Stimulated activated CD8-positive, alpha-beta memory T cell treated with anti-CD3 and anti-CD28 coated beads, Interleukin-4, amount 100 ng/mL, for 4 hours (primary cell): ENCODE measurements at places on chromosomes 3 and 15.

GRCh38 chr3:112627919-112628466, 12.9 kb downstream of the CCDC80 start:
- DNase-seq: no peak

GRCh38 chr3:49180116-49180515, 8.7 kb downstream of the KLHDC8B start:
- no peak for DNase-seq

DNA sequence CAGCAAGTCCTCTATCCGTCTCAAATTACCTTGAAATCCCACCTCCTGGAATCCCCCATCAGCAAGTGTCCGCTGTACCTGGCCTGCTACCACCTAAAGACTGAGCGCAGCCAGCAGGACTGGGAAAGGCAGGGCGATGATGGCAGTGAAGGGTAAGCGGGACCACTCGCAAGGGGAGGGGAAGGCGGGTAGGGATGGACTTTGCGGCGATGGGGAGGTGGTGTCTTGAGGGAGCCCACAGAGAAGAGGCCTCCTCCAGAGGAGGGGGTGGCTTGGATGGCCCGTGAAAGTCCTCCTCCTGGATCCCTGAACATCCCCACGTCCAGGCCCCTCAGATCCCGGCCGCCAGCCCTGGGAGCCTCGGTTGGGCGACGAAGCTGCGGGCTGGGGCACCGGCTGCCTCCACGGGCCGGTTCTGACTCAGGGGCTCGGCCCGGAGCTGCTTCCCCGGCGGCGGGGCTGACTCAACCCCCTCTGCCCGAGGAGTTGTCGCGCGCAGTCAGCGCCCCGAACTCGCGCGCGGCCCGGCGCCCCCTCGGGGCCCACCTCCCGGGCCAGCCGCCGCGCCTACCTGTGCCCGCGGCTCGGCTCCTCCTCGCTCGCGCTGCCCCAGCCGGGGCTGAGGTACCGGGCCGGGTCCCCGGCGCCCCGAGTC, 512 bp downstream of the LARP6 start:
- DNase-seq: no peak

- DNase-seq: no peak
These were observed 218.9 kb upstream of the THRB start for GRCh38 chr3:24713516-24713915.

DNA sequence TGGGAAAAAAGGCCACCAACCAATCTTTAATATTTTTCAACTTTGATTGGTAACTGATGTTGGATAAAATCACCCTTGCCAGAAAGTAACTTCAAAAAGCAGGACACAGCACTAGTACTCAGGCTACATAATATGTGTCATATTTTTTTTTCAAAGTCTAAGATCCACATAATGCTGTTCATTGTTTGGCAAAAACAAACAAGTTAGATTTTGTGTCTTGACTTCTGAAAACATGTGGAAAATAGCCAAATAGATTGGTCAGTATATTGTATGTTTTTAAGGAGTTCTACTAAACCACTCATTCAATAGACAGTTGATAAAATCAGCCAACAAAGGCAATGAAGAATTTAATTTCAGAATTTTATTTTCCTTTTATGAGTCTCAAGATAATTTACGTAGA, 111.7 kb upstream of the CCDC54 start:
- DNase-seq: no peak

- DNase-seq: no peak
These were observed 113.2 kb upstream of the MYO5C start for GRCh38 chr15:52408823-52409222.

DNA sequence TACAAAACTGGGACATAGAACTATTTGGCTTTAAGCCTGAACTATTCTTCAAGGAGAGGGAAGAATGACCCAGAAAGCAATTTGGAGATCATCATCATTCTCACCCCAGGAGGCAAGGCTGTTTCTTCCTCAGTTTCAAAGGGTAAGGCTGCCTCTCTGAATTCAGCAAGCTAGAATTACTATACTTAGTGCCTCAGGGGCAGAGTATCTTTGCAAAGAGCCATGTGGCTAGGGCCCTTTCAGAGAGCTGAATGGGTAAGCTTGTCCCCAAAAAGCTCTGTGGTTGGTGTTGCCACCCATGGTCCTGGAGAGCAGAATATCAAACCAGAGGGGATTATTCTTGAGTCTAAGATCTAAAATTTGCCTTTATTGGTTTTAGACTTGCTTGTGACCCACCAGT, 720.3 kb upstream of the ARPP21 start:
- no peak for DNase-seq

GRCh38 chr15:79455361-79455760, 23.2 kb downstream of the MINAR1 start:
- DNase-seq: no peak

- no peak for DNase-seq
These were observed 846.1 kb upstream of the CFAP20DC start for GRCh38 chr3:59895972-59896371.

- no peak for DNase-seq
These were observed 12.8 kb downstream of the ATRIP start for GRCh38 chr3:48459331-48459730.

DNA sequence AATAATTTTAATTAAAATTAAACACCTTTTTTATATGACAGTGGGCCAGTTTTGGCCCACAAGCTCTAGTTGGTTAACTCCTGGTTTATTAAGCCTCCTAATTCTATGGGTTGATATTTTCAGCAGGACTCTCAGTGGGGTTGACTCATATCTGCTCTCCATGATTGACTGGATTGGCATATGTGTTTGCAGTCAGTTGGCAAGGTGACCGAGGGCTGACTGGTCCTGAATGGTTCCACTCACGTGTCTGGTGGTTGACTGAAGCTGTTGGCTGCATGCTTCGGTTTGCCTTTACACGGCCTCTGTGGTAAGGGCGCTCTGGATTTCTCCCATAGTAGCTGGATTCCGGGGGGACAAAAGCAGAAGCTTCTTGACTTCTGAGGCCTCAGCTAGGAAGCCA, 65.3 kb upstream of the ZNF280D start:
- DNase-seq: no peak

GRCh38 chr3:43960448-43960840, 269.7 kb downstream of the ABHD5 start:
- no peak for DNase-seq

GRCh38 chr15:69535101-69535638, 82.6 kb downstream of the RPLP1 start:
- DNase-seq: no peak

GRCh38 chr3:133506215-133506901, 67.1 kb upstream of the CDV3 start:
- DNase-seq: no peak

GRCh38 chr3:187567661-187568121, 102.5 kb downstream of the SST start:
- no peak for DNase-seq

GRCh38 chr15:88664151-88664778, 25.4 kb downstream of the ISG20 start:
- DNase-seq: no peak

DNA sequence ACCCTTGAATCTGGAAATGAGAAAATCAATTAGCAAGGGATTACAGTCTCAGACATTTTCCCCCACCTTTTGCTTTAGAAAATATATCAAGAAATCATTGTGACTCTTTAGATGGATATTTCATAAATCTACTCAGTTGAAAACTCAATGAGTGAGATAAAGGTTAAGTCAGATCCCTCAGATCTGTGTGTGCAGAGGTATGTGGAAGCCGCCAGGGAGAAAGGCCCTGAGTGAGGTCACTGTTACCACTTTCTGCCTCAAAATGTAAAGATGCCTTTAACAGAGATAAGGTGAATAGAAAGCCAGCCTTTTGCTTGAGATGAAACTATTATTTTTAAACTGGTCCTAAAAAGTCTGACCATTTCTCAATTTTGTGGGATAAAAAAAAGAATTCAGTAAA, 225.6 kb upstream of the HES1 start:
- DNase-seq: no peak

GRCh38 chr3:184616436-184616835, 54.9 kb downstream of the EPHB3 start:
- no peak for DNase-seq

DNA sequence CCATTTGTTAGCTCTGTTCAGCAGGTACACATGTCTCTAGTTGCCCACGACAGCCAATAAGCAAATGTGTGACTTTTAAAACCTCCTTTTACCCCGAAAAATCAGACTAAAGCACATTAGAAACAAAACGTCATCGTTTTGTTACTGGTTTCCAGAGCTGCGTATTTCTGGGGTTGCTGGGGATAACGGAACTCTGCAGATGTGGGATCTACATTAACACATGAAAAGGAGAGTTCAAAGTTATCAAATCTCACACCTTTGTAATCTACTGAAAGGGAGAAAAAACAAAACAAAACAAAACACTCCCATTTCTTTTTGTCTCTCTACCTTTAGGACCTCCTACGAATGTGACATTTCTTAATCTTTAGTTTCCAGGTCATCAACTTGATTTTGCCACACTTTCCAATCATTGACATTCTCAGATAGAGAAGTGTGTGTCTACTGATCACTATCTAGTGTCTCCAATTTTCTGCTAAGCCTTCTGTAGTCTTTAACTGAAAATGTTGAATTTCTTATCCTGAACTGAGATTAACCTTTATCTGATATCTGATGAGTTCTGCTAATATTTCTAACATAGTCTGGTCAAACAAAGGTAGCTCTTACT, 93.0 kb upstream of the TSPAN3 start:
- DNase-seq: no peak

- no peak for DNase-seq
These were observed 311.5 kb upstream of the ROPN1 start for GRCh38 chr3:124303305-124303910.

DNA sequence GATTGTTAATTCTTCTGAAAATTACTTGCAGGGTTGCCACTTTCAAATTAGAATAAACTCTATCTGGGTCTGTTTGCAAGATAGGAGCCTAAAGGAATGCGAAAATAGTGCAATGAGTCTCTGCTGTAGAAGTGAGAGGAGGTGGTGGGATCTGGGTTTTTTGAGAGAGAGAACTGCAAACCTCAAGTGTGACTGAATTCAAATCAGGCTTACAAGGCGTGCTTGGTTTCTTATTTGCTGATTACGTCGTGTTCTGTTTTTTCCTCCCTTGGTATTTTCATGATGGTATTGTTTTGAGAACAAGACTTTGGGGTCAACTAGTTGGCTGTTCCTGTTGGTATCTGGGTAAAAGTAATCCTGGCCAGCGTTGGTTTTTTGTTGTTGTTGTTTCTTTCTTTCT, 490.9 kb upstream of the CFAP20DC start:
- DNase-seq: no peak

GRCh38 chr3:105413343-105413887, 46.7 kb downstream of the ALCAM start:
- DNase-seq: no peak

DNA sequence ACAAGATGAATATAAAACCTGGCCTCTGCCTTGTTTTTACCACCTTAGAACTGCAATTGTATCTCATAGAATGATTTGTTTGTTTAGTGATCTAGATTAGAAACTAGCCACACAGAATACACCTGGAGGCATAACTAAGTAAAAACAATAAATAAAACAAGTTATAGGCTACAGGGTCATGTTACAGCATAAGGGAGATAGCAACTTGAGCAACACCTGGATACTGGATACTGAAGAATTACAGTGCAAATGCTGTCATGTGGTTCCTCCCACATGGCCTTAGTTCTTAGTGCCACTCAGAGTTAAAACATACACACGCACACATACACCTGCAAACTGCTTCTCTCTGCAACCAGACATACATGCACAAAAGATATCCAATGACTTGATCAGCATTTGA, 563.4 kb upstream of the DPPA4 start:
- no peak for DNase-seq

DNA sequence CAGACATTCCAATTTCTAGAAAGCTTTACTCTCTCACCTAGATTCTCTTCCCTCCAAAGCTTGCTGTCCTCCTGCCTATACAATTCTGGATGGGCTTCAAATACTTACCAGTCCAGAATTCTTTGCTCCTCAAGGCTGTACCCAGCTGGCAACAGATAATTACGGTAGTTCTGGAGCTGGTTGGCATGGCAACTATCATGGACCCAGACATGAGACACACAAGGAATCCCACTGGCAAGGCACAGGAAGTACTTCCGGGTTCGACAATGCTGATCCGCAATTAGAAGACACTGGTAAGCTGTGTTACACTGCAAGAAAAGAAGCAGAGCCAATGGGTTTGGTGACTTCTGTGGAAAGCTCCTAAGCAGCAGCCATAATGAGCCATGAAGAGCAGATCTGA, 37.9 kb downstream of the TUBGCP4 start:
- DNase-seq: no peak

DNA sequence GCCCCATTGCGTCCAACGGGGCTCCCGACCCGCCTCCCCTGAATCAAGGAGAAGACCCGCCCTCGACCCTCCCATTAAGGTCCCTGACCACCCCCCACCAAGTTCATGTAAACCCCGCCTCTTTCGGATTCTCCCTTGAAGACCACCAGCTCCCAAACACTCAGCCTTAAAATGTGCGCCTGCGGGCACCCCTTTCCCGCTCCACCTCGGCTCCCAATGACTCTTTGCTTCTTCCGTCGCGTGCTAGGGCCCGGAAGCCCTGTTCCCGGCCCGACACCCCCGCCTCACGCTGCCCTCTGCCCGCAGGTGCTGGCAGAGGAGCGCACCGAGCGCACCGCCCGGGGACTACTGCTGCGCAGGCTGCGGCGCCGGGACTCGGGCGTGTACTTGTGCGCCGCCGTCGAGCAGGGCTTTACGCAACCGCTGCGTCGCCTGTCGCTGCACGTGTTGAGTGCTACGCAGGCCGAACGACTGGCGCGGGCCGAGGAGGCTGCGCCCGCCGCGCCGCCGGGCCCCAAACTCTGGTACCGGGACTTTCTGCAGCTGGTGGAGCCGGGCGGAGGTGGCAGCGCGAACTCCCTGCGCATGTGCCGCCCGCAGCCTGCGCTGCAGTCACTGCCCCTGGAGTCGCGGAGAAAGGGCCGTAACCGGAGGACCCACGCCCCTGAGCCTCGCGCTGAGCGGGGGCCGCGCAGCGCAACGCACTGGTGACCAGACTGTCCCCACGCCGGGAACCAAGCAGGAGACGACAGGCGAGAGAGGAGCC, 2.7 kb upstream of the LSMEM2 start:
- no peak for DNase-seq
